Pulmonary artery endothelial cell (primary cell): ENCODE measurements at places on chromosomes 5 and 9.
A peak's percentile ranks its signal among the peaks of the same experiment; 100 is the strongest.

GRCh38 chr9:36316611-36317317, 58.5 kb upstream of the GNE start:
- DNase-seq = peak; percentile 46

DNA sequence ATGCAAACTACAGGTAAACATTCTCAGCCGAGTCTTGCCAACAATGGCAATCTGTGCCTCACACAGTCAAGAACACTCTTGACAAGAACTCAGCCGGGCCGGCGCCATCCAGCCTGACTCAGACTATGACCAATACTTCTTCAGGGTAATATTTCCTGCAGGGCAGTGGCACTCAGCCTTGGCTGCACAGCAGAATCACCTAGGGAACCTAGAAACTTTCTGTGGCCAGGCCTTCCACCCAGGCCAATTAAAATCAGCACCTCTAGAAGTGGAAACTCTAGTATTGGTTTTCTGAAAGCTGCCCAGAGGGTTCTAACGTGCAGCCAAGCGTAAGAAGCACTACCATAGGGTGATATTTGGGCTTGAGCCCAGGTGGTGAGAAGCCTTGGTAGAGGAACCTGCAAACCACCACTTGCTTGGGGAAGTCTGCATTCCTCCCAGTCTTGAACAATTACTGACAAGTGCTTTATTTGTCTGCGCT, 120.6 kb downstream of the TTLL11 start:
- DNase-seq = peak; percentile 35

DNA sequence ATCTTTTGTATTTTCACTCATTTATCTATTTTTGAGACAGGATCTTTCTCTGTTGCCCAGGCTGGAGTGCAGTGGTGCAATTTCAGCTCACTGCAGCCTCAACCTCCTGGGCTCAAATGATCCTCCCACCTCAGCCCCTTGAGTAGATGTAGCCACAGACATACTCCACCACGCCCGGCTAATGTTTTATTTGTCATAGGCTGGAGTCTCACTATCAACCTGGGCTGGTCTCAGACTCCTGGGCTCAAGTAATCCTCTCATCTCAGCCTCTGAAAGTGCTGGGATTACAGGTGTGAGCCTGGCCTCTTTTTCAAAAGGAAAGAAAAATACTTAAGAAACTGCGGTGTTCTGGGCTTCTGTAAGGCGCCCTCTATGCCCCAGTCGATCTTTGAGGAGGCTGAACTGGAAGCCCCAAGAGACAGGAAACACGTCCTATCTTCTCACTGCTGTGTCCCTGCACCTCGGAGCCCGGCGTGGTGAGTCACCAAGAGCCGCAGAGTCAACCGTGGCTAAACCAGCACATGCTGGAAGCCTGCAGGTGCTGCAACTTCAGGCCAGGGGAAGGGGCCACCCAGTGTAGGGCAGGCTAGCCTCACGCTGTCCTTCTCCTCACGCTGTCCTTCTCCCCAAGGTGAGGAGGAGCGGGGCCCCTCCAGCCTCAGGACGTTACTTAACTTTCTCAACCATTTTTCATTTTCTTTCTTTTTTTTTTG, 15.2 kb upstream of the LHX3 start:
- no peak for DNase-seq

- no peak for DNase-seq
Measured at GRCh38 chr9:115283395-115283794, 165.4 kb upstream of the TNC start.

GRCh38 chr5:149679876-149680809, 50.0 kb upstream of the PPARGC1B start:
- DNase-seq = no peak

DNA sequence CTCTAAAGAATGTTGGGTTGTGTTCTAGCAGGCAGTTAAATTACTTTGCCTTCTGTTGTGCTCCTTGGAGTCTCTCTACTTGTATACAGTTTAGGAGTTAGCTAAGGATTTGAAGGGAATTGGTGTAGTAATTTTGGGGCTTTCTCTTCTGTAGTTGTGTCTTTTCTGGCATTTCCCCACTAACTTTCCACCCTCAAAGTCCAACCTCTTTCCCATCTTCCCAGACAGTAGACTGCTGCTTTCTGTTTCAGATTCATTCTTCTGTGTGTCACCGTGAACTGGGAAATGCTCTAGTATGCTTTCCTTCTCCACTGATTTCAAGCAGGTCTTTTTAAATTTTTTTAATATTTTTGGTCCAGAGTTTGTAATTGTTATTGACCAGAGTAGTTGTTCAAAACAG, 4.5 kb upstream of the ANGPTL2 start:
- no peak for DNase-seq

DNA sequence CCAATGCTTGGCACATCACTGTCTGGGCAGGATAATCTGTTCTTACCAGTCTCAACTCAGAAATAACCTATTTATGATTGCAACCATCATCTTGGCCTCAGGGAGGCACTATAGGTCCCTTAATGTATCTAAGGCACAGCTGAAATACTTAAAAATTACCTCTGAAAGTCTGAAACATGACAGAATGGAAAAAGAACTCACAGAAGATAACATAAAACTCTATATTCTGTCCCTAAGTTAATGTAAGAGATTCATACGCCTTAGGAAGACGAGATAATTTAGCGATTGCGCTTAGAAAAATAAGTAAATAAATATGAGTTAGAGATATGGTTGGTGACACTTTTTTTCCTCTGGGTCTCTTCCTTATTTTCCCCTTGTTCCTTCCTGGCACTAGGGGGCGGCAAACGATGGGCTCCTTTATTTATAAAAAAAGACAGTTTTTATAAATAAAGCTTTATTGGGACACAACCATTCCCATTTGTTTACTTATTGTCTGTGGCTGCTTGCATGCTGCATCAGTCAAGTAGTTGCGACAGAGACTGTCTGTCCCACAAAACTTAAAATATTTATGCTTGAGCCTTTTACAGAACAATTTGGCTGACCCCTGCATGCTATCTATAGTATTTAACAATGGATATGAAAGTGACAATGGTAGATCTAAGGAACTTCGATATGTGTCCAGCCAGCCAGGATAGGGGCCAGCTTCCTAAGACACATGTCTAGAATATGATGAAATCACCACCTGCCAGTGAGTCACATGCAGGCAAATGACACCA, 79.6 kb downstream of the PDE4D start:
- DNase-seq = peak; percentile 29

GRCh38 chr5:62011089-62011664, 294.8 kb upstream of the KIF2A start:
- DNase-seq = no peak

GRCh38 chr5:143128412-143129071, 274.9 kb downstream of the NR3C1 start:
- DNase-seq = no peak

DNA sequence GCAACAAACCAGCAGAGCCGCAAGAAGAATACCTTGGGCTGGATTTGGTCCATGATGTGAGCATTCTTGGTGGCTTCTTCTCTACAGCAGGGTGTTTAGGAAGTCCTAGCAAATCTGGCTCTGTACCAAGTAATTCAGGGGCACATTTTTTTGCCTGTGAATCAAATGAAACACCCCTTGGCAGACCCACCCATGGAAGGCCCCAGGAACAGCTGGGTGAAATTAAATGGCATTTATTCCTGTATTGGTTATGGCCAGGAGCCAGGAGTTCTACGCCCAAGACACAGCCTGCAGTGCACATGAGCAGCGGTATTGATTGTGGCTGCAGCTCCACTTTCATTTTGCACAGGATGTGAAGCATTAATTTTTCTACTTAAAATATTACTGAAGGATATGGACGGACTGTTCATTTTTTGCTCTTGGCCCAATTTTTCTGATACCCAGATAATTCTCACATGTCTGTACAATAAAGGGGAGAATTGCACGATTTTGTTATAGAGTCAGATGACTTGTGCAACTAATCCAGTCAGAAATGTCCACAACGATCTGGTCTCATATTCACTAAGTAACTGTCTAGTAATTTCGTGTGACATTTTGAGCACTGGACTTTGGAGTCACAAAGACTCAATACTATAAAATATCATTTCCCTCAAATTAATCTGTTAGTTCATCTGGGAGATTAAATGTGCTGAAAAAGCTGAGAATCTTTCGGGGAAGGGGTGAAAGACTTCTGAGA, 120.7 kb upstream of the APC start:
- DNase-seq = no peak

DNA sequence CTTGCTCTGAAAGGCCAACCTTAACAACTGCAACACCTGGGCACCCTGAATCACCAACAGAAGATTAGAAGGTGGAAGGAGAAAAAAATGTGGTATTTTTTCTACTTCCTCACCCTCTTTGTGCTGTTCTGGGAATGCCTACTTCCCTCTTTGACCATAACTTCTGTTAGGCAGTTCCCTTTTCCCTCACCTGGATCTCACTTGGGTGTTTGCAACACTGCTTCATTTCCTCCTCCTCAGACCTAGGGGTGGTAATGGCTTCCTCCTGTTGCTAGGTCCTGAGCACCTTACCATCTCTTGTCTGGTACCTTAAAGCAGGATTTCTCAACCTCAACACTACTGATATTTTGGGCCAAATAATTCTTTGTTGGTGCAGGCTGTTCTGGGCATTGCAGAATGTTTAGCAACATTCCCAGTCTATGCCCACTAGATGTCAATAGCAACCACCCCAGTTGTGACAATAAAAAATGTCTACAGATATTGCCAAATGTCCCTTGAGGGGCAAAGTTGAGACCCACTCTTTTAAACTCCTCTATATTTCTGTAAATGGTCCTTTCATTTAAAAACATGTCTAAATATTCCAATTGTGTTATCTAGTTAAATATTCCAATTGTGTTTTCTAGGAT, 300.0 kb upstream of the VLDLR start:
- no peak for DNase-seq
